ENCODE measurements at places on chromosomes 11 and 22. TPM values are rescaled to one million over a fixed set of nuclear protein-coding genes. Genes with fewer than 3 reads are reported as not detected.

Gene POU2AF3
- 3.4 TPM for total RNA-seq

GRCh38 chr11:57158599-57158998 is 23.2 kb upstream of the LRRC55 start:
- DNase-seq, result no peak

Gene YAP1
- total RNA-seq, result 199 TPM

Gene UCP3
- 4.3 TPM for total RNA-seq

Gene FADS2
- total RNA-seq, result 402 TPM

GRCh38 chr11:7019500-7020182 is 505 bp downstream of the ZNF214 start:
- peak; percentile 14 for DNase-seq

Gene MN1
- 5.5 TPM for total RNA-seq

DNA sequence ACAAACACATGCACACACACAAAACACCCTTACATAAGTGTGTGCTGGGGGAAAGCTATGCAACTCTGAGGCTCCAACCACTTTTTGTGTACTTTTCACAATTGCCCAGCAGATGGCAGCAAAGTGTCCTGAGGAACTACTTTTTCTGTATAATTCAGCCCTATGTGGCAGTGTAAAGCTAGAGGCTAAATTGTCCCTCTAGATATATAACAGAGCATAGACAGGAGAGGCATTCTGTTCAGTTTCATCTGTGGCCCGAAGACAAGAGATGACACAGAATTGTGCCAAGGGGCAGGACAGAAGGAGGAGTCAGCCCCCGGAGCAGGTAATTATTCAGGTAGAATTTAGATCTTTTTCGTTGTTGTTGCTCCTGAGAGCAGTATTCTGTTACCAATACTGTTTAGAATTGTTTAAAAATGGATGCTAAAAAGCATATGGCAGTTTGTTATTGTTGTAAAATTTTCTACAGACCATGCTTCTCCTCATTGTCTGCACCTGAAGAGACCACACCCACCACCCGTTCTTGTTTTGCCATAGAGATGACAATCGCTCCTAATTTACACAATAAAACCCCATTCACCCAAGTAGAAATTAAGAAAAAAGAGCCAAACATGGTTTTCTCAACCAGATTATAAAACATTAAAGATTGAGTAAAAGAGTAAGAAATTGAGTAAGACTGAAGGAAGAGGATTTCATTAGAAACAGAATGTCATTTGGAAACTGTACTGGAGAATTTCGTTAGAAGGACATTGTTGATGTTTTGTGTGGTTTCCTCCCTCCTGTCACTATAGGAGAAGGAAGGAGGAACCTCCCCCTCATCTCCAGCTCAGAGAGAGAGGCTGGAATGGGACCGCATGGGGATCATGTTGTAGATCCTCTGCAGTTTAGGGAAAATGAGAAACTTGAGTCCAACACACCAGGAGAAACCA is 14.5 kb upstream of the MS4A7 start:
- peak; percentile 61 for DNase-seq

Gene RAB36
- 10.3 TPM for total RNA-seq

Gene OR8D4
- 0.58 TPM for total RNA-seq

Gene UBQLN3
- total RNA-seq, result not detected

All from progenitor cell of endocrine pancreas (in vitro differentiated cells).